Stimulated activated CD4-positive, alpha-beta T cell treated with anti-CD3 and anti-CD28 coated beads, Interleukin-1b, Interleukin-23, amount 100 ng/mL, for 1 hour (primary cell): ENCODE measurements at places on chromosomes 6 and 20.

GRCh38 chr6:57017069-57017468, 29.4 kb upstream of the KIAA1586 start:
- no peak for DNase-seq

- no peak for DNase-seq
Observed at GRCh38 chr6:39080246-39080875, 31.8 kb downstream of the GLP1R start.

GRCh38 chr20:38130687-38131587, 34.1 kb downstream of the TGM2 start:
- DNase-seq = no peak

GRCh38 chr20:48141660-48142515, 356.6 kb upstream of the SULF2 start:
- no peak for DNase-seq

GRCh38 chr6:130557481-130558112, 191.8 kb downstream of the TMEM200A start:
- no peak for DNase-seq

DNA sequence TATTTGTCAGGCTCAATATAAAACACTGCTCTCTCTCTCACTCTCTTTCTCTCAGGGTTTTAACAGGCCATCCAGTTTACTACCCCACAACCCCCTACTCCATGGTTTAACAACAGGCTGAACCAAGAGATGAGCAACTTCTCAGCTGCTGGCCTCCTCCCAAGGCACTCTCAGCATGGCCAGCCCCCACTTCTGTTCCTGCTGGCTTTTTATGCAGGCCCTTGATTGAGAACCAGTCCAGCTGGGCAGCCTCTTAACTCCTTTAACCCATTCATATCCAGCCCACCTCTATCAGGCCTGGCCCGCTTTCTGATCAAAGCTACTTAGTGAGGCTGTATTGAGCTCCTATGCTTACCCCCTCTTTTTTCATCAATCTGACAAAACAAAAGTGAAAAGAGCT, 346.8 kb upstream of the POU3F2 start:
- no peak for DNase-seq

- DNase-seq = no peak
Observed at GRCh38 chr20:58718729-58719128, 26.1 kb downstream of the NPEPL1 start.

- no peak for DNase-seq
Observed at GRCh38 chr6:9594746-9595145, 820.1 kb downstream of the TFAP2A start.

- DNase-seq = no peak
Observed at GRCh38 chr6:112640891-112641290, 293.8 kb downstream of the RFPL4B start.

DNA sequence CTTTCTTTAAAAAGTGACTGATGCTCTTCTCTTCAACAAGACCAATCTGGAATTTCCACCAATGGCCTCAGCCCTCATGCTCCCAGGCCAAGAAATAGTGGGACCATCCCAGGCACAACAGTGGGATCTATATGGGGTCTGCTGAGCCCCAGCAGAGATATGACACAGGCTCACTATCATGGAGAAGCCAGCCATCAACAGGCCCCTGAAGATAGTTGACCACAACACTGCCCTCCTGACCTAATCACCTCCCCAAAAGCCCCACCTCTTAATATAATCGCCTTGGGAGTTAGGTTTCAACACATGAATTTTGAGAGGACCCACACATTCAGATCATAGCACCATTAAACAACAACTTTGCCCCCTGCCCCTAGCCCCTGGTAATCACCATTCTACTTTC, 16.8 kb upstream of the MCM3 start:
- no peak for DNase-seq

- no peak for DNase-seq
Observed at GRCh38 chr6:358847-359246, 32.7 kb upstream of the IRF4 start.

GRCh38 chr20:11671015-11671511, 246.6 kb upstream of the BTBD3 start:
- DNase-seq = no peak

DNA sequence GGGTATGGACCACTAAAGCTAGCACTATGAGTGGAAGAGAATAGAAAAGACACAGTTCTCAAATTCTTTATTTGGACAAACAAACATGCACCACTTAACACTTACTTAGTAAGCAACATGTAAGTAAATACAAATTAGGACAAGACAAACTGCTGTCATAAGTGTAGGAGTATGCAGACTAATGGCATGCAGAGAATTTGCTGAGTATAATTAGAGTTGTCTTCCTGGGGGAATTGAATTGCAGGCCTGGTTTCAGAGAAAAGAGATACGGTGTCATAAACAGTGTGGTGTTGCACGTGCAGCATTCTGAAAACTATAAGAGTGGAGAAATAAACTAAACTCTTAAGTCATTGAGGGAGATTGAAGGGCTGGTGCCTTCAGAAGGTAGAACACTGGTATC, 125.2 kb upstream of the EYA4 start:
- DNase-seq = no peak

GRCh38 chr6:146709036-146709622, 110.4 kb downstream of the ADGB start:
- no peak for DNase-seq

DNA sequence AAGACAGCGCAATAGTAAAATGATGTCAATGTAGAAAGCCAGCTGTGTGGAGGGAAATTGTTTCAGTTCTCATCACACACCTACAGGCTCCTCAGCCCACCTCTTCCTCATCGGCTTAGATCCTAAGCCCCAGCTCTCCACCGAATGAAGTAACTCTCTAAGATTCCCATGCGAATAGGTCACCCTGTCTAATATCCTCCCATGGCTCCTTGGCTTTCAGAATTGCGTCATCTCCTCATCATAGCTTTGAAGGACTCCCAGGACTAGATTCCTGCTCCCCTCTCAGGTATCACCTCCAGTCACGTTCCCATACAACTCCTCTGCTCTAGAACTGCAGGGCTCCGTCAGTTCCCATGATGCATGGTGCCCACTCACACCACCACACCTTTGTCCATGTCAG, 16.2 kb upstream of the SLC22A16 start:
- no peak for DNase-seq

- no peak for DNase-seq
Observed at GRCh38 chr20:38935967-38936407, 9.8 kb downstream of the FAM83D start.
